Activated CD4-positive, CD25-positive, alpha-beta regulatory T cell treated with anti-CD3 and anti-CD28 coated beads, Interleukin-2, amount 50 U/mL, for 72 hours (primary cell): ENCODE measurements at places on chromosomes 4 and X.
A peak's percentile ranks its signal among the peaks of the same experiment; 100 is the strongest.

GRCh38 chr4:74111990-74112389 is 13.0 kb upstream of the CXCL2 start:
- DNase-seq, result no peak

- peak; percentile 37 for DNase-seq
Measured at GRCh38 chrX:15146515-15146914, 123.4 kb downstream of the ASB9 start.

DNA sequence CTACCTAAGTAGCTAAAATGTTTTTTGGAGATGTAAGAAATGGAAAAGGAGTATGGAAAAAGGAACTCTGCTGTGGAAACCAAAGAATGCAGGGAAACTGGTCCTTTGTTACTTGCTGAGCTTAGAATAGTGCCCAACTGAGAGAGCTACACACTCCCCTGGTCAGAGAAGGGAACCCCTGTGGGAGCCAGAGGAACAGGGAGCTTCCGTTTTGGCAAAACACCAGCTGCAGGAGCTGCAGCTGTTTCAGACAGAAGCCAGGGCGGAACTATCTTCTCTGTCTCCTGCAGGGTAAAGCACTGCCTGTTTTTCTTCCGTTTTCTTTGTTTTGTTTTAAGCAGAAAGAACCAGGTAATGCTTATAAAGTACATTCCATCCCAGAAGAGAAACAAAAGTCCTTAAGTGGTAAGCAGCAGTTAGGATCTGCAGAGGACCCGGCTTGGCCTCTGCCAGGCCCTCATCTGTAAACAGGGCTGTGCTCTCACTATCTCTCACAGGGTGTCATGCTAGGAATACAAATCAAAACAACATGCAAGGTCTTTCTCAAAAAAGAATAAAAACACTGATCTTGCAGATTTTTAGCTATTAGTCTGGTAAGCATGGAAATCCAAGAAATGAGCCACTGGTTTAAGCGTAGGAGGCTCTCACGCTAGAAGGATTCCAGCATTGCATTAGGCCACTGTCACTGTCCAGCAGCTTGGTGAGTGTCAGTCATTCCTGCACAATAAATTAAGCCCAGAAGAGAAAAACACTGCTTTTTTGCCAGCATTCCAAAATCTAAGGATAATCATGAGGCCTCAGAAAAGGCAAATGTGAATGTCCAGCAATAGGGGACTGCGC is 76.1 kb downstream of the CHST7 start:
- no peak for DNase-seq

- DNase-seq, result no peak
Measured at GRCh38 chrX:154057791-154058190, 38.1 kb upstream of the IRAK1 start.

- DNase-seq, result no peak
Measured at GRCh38 chr4:56850910-56851309, 29.4 kb upstream of the SPINK2 start.

DNA sequence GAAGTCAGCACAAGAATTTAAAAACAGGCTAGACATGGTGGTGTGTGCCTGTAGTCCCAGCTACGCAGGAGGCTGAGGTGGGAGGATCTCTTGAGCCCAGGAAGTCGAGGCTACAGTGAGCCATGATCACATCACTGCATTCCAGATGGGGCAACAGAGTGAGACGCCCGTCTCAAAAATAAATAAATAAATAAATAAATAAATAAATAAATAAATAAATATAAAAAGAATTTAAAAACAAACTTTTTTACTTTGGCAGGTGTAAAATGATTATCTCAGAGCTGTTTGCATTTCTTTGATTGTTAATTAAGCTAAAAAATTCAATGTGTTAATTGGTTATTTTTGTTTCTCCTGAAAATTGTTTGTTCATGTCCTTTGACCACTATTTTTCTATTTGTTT is 97.5 kb upstream of the RPS6KA3 start:
- no peak for DNase-seq

GRCh38 chr4:168655182-168655581 is 158.3 kb downstream of the PALLD start:
- no peak for DNase-seq

- no peak for DNase-seq
Measured at GRCh38 chr4:1295405-1296055, 5.8 kb downstream of the MAEA start.

- no peak for DNase-seq
Measured at GRCh38 chr4:1715002-1715758, 3.1 kb upstream of the SLBP start.

DNA sequence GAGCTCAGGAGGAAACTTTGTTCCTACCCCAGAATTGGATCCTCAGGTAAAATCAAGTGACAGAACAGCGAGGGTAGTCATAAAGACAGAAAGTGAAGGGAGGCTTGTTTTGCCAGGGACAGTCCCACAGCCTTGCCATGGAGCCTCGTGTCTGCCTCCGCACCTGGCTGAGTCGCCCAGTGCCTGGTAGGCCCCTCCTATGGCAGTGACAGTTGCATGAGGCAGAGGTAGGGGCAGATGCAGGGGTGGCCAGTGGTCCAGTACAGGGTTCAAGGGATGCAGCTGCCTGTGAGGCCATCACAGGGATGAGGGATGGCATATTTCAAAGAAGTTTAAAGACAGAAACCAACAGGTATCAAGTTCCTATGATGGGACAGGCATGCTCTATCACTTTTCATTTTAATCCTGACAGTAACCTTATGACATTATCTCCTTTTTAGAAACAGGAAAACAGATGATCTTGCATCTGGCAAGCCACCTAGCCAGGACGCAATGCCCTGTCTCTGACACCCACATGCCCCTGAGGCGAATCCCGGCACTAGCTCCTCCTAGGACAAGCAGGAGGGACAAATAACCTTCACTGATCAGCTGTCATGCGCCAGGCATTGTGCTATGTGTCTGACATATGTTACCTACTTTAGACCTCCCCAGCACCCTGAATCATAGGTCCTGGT is 127.4 kb upstream of the ENPP6 start:
- no peak for DNase-seq

DNA sequence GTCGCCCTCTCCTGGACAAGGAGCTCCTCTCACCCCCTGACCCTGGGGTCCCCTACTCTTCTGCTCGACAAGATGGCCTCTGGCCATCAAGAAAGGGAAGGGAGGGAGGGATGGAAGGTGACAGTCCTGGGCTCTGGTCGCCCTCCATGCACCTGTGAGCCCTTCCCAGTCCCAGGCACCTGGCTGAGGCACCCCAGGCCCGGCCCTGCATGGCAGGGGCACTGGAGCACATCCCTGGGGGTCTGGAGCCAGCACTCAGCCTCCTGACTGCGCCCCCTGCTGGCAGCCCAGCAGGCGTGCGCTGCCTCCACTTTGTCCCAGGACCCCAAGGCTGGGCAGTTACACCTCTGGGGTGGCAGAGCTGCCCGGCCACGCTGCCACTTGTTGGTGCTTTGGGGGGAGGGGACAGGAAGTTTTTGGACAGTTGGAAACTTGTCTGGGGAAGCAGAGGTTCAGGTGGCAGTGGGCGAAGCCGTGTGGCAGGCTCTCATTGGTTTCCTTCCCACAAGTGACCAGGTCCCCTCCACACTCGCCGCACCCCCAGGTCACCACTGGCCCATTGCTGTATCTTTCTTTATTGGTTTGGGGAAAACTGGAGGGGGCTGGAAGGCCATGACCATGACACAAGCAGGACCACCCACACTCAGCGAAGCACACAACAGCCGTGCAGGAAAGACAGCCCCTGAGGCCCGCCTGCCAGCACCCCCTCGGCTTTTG is 4.3 kb downstream of the PNCK start:
- peak; percentile 65 for DNase-seq

DNA sequence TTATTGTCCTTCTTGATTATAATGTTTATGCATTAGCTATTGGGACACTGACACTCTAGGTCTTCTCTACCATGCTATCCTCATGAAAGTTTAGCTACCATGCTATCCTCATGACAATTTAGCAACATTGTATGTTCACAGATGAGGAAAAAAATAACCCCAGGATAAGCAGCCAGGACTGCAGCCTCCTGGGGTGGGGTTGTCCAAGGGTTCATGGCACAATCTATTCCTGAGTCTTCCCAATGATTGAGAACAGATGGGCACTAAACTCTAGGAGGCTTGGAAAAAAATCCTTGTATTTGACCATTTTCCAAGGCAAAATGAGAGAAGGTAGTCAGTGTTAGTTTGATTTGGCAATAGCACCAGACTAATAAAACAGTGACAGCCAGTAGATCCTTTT is 619.8 kb upstream of the LCORL start:
- DNase-seq, result no peak

- DNase-seq, result no peak
Measured at GRCh38 chr4:145333786-145334185, 147.9 kb upstream of the SMAD1 start.

- no peak for DNase-seq
Measured at GRCh38 chr4:33961761-33962160, 2282.6 kb downstream of the ARAP2 start.

DNA sequence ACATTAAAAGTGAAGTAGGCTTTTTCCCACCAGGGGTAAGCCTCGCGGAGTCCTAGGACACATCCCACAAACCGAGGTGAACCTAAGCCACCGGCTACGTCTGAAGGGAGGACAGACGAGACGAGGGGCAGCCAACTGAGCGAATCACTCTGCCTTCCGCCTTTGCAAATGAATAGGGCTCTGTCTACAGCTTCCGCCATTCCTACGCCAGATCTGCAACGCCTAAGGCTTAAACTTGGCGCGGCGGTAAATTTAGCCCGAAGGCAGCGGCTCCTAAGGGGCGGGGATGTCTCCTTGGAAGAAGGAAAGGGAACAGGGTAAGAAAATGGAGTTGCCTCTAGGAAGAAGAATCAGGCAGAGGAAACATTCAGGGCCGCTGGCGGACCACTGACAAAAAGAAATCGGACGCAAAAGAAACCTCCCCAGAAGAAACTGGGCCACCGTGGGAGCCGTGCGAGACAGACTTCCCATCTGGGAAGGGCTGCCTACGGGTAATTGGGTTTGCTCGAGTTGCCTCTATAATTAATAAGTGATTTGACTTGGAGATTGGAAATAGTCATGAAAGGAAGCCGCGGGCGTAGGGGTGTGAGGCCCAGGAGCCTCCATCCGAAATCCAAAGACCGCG is 90.5 kb downstream of the BCOR start:
- no peak for DNase-seq

GRCh38 chr4:163613383-163613782 is 118.9 kb downstream of the TMA16 start:
- DNase-seq, result no peak

DNA sequence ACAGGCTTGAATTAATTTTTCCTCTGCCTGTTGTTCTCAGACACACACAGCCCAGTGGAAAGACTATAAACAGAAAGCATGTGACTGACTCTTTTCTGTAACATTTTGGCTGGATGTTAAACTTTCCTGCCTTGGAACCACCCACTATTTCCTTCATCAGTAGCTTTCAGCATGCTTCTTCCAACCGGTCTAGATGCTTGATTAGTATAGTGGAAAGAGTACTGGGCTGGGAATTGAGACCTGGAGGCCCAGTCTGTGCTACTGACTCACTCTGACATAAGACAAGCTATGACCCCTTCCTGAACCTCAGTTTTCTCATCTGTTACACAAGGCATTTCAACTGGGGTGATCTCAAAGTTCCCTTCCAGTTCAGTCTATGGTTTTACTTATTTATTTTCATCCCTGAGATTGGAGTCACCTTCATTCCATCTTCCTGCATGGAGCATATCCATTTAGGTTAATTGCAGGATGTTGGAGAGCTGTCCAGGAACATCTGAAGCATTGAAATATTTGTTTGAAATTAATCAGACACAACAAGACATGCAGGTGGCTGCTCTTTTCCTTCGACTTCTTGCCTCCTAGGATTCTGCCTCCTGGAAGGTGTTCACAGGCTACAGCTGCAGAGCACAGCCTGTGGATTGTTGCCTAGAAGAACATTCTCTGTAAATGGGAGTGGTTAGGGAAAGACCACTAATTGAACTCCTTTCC is 173.4 kb downstream of the RTL9 start:
- DNase-seq, result no peak

DNA sequence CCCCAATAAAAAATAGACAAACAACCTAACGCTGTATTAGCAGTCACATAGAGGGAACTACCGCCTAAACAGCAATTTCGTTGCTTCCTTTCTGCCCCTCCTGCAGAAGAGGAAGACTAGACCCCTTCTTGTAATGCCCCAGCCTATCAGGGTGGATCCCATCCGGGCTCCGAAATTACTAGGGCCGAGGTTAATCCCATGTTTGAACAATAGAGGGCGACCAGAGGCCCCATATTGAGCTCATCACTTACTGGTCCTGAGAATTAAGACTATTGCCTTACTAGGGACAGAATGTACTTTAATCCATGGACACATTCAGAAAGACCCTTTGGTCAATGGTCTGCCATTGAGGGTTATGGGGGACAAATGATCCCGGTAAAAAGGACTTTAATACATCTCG is 11.8 kb upstream of the ZNF630 start:
- DNase-seq, result peak; percentile 31

DNA sequence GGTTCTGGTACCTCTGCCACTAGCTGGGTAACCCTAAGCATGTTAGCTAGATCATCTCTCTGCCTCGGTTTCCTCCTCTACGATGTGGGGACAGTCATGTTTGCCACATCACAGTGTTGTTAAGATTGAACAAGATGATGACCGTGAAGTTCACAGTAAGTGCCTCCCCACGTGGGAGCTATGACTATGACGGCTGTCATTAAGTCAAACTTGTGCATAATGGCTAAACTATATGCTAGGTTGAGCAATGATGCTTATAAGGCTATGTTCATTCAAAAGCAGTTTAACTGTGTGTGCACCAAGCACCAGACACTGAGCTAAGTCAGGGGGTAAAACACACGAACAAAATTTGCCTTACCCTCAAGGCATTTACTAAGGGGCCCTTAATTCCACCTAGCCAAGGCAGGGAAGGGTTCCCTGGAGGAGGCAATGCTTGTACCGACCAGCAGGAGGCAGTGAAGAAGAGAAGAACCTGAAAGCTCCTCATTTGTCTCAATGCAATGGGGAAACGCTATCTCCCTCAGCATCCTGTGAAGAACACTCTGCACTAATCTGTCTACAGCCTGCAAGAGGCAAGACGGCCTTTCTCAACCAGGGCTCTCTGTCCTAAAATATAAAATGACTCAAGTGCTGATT is 52.9 kb downstream of the MAP7D2 start:
- no peak for DNase-seq

GRCh38 chr4:174451718-174452296 is 70.5 kb downstream of the HPGD start:
- no peak for DNase-seq

- DNase-seq, result no peak
Measured at GRCh38 chrX:47202877-47203276, 9.2 kb downstream of the UBA1 start.

- no peak for DNase-seq
Measured at GRCh38 chr4:103867311-103867710, 147.5 kb upstream of the TACR3 start.

- DNase-seq, result no peak
Measured at GRCh38 chrX:110346681-110347080, 12.0 kb upstream of the RTL9 start.
